Activated CD8-positive, alpha-beta T cell treated with anti-CD3 and anti-CD28 coated beads, Interleukin-2, amount 10 ng/mL, durations not matched to agents 7 days and 5 days (primary cell): ENCODE measurements at places on chromosomes 5 and 9.
A peak's percentile ranks its signal among the peaks of the same experiment; 100 is the strongest.

GRCh38 chr9:133658442-133659431 is 22.6 kb downstream of the DBH start:
- H3K4me1 ChIP-seq = peaks cover 13% of the 10 kb centered on the region
- H3K36me3 ChIP-seq = no peaks in the 10 kb centered on the region
- no peak overlapping the region for H3K27ac ChIP-seq
- no peak for DNase-seq

GRCh38 chr5:157540707-157541446 is 34.7 kb downstream of the ADAM19 start:
- peaks cover 59% of the 10 kb centered on the region for H3K36me3 ChIP-seq
- peak overlapping the region; percentile 53 for H3K4me3 ChIP-seq
- H3K27ac ChIP-seq = peak overlapping the region; percentile 82

DNA sequence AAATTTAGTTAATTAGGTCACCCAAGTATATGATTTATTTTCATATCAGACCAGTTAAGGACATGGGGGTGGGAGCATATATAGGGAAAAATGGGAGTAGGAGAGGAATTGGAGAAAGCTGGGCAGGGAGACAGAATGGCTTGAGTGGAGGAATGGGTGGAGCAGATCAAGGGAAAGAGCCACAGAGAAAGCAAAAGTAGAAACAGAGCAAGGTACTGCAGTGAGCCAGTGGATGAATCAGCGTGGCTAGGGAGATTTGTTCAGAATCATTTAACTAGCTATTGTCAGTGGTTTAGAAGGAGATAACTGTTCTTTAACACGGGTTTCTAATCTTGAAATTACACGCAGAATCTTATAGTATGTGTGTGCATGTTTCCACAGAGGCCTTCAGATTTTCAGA is 37.4 kb downstream of the SNX24 start:
- H3K4me1 ChIP-seq = no peaks in the 10 kb centered on the region
- H3K4me3 ChIP-seq = no peak overlapping the region
- no peaks in the 10 kb centered on the region for H3K36me3 ChIP-seq
- no peak for DNase-seq

DNA sequence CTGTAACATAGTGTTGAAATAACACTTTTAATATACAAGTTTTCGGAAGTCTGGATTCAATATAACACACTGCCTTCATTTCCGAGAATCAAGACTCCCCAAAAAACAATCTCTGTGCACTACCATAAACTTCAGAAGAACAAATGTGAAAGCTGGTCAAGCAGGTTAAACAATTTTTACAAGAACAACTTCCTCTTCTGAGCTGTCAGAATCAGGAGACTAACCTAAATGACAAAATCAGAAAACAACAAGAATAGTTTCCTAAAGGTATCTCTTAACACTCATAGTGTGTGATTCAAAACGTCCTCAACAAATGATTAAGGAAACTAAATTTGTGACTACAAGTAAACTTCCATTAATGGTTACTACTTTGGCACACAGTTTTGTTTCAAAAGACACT is 11.6 kb downstream of the C9orf72 start:
- H3K4me1 ChIP-seq = peaks cover 23% of the 10 kb centered on the region
- H3K27ac ChIP-seq = no peak overlapping the region
- H3K27me3 ChIP-seq = no peaks in the 10 kb centered on the region
- H3K4me3 ChIP-seq = no peak overlapping the region
- peaks cover 16% of the 10 kb centered on the region for H3K36me3 ChIP-seq

DNA sequence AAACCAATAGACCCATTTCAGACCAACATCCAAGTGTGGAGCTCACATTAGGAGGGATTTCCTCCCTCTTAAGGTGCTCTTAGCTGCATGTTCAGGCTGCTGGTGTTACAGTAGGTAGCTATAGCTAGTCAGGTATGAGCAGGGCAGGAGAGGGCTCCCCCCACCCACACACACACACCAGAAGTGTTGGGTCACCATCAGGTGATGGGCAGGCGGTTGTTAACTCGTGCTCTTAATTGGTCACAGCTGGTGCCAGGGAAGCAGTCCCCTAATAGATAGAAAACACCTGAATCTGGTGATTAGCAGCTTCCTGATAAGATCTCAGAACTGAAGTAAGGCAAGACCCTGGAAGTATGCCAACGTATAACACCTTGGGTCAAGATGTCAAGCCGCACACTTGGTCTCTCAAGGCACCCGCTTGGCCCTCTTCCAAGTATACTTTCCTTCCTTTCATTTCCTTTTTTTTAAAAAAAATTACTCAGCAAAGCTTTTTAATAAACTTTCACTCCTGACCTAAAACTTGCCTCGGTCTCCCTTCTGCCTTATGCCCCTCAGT is 532.4 kb downstream of the DNAH5 start:
- H3K27me3 ChIP-seq = no peaks in the 10 kb centered on the region
- H3K4me3 ChIP-seq = no peak overlapping the region
- no peak for DNase-seq
- no peak overlapping the region for H3K27ac ChIP-seq
- H3K4me1 ChIP-seq = no peaks in the 10 kb centered on the region
- H3K36me3 ChIP-seq = no peaks in the 10 kb centered on the region

GRCh38 chr9:90966480-90967144 is 165.0 kb downstream of the SYK start:
- H3K36me3 ChIP-seq = no peaks in the 10 kb centered on the region
- DNase-seq = no peak
- H3K4me3 ChIP-seq = no peak overlapping the region
- H3K27ac ChIP-seq = no peak overlapping the region
- H3K4me1 ChIP-seq = peaks cover 10% of the 10 kb centered on the region

- H3K36me3 ChIP-seq = no peaks in the 10 kb centered on the region
- H3K4me1 ChIP-seq = no peaks in the 10 kb centered on the region
- no peak overlapping the region for H3K4me3 ChIP-seq
- DNase-seq = no peak
- H3K27me3 ChIP-seq = no peaks in the 10 kb centered on the region
These were observed 224.8 kb upstream of the WWC1 start for GRCh38 chr5:168066536-168067208.

DNA sequence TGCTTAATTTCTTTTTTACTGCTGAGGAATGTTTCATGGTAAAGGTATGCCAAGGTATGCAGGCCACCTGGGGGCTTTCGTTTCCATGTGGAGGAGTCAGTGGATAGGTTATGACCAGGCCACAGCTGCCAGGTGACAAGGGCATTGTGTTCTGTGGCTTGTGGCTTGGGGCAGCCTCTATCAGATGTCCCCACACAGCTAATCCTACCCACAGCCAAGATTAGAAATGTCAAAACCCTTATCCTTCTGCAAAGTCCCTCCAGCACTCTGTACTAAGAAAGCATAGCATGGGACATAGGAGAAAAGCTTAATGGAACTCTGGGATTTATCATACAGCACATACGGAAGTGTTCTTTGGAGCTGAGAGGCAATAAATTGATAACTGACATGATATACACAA is 171.2 kb upstream of the S1PR3 start:
- H3K4me1 ChIP-seq = no peaks in the 10 kb centered on the region
- H3K27me3 ChIP-seq = peaks cover 14% of the 10 kb centered on the region
- no peak overlapping the region for H3K27ac ChIP-seq
- no peak overlapping the region for H3K4me3 ChIP-seq
- no peaks in the 10 kb centered on the region for H3K36me3 ChIP-seq

- H3K36me3 ChIP-seq = no peaks in the 10 kb centered on the region
- peaks cover 16% of the 10 kb centered on the region for H3K4me1 ChIP-seq
- peak overlapping the region; percentile 71 for H3K4me3 ChIP-seq
- DNase-seq = no peak
These were observed 107.4 kb upstream of the LARP1 start for GRCh38 chr5:154647761-154648145.

DNA sequence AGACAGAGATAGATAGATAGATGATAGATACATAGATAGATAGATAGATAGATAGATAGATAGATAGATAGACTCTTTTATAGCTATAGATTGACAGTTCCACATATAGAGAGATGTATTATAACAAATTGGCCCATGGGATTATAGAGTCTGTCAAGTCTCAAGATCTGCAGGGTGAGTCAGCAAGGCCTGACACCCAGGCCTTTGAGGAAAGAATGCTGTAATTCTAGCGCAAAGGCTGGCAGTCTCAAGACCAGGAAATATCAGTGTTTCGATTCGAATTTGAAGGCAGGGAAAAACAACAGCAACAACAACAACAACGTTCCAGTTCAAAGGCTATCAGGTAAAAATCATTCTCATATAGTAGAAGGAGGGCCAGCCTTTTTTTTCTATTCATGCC is 339.2 kb upstream of the CDH9 start:
- no peak overlapping the region for H3K4me3 ChIP-seq
- no peaks in the 10 kb centered on the region for H3K4me1 ChIP-seq
- no peaks in the 10 kb centered on the region for H3K27me3 ChIP-seq

DNA sequence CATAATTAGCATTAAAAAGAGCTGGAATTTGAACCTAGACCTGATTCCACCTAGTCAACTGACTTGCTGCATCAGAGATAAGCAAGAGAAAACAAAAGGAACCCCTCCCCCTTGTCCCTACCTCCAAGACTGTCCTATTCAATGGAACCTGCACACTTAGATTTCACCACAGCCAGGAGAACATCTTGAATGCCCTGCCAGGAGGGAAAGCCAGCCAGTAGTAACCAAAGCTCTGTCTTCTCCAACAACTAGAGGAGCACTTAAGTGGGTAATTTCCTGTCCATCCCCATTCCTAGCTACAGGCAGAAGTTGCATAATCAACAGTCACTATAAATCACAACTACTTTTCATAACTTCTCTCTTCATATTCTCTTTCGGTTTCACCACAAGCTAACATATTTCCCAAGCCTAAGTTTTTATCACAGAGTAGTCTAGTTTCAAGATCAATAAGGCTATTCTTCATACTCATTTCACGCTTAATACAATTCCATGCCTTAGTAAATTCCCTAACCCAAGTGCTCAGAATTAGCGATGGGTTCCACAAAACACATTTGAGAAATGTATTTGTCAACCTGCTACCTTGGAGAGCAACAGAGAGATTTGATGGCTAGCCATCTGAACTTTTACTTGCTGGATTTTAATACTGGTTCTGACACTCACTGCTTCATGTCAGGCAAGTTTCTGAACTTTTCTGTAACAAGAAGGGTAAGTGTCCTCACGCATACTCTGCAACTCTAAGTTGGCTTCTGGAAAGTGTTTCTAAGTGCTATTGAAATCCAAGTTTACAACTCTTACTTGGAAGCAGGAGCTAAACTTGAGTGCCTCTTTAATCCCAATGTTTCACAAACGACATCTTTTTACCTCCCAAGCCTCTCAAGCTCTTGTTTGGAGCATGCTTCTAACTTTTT is 2.0 kb downstream of the DENND1A start:
- no peak for DNase-seq
- H3K27me3 ChIP-seq = peaks cover 8% of the 10 kb centered on the region
- peak overlapping the region; percentile 80 for H3K4me3 ChIP-seq
- H3K4me1 ChIP-seq = peaks cover 41% of the 10 kb centered on the region
- peaks cover 2% of the 10 kb centered on the region for H3K36me3 ChIP-seq

- H3K36me3 ChIP-seq = peaks cover 1% of the 10 kb centered on the region
- DNase-seq = no peak
- peaks cover 2% of the 10 kb centered on the region for H3K27me3 ChIP-seq
- no peak overlapping the region for H3K4me3 ChIP-seq
- peaks cover 12% of the 10 kb centered on the region for H3K4me1 ChIP-seq
These were observed 71.6 kb downstream of the GCNT1 start for GRCh38 chr9:76530458-76531110.

DNA sequence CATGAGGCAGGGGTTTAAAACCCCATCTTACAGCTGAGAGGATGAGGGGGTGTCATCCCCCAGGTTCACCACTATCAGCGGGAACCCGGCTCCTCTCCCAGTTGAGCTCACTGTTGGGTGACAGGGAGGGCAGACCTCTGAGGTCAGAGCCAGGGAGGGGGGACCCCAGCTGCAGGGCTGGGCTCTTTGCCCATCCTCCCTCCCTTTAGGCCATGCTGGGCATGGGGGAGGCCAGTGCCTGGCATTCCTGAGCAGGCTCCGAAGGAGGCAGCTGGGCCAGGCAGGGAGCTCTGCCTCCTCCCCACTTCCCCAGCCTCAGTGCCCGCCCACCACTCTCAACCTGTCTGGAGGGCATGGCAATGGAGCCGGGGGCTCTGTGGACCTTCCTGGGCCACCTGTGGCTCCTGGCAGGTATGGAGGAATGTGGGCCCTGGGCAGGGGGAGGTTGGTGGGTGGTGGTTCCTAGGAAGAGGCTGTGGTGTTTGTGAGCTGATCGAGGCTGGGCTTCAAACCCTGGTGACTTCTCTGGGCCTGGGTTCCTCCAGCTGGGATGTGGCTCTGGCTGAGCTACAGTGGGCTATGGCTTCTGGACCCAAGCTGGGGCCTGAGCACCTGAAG is 12.6 kb downstream of the CRB2 start:
- no peaks in the 10 kb centered on the region for H3K36me3 ChIP-seq
- H3K27ac ChIP-seq = no peak overlapping the region
- H3K4me1 ChIP-seq = peaks cover 5% of the 10 kb centered on the region
- no peak overlapping the region for H3K4me3 ChIP-seq

GRCh38 chr5:149902177-149902576 is 42.4 kb downstream of the PDE6A start:
- H3K4me3 ChIP-seq = no peak overlapping the region
- peaks cover 36% of the 10 kb centered on the region for H3K27me3 ChIP-seq
- no peaks in the 10 kb centered on the region for H3K36me3 ChIP-seq
- DNase-seq = no peak
- H3K27ac ChIP-seq = no peak overlapping the region
- H3K4me1 ChIP-seq = peaks cover 15% of the 10 kb centered on the region

DNA sequence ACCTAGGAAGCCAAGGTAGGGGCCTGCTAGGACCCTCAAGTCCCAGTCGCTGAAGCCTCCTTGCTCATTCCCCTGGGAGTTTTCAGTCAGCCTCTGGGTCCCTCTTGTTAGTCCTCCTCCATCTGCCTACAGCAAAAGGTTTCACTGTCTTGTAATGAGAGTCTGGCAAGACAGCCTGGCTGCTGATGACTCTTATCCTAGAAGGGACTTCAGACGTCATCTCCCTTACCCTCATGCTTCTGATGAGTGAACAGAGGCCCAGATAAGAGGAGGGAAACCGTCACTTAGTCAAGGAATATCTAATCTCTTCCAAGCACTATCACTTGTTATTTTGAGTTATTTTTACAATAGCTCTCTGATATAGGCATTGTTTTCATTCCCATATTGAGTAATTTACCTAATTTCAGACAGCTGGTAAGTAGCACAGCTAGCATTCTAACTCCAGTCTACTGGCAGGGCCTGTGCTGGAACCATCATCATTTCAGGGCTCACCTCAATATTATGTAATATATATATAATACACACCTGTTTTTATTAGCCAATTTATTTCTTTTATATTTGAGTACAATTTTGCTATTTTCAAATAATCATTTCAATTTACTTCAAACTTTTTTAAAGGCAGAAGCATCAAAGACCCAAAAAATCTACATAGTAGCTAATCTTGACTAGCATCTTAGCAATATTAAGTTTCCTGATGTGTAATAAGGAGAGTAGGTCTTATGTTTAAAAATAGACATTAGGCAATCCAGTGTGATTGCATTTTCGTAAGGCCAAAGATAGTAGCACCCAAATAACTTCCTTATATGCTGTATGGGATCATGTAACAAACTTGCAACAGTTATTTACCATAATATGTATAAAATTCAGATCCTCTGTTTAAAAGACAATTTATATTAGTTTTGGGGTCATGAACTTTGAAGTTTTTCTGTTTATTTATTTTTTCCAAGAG is 7.9 kb downstream of the CMYA5 start:
- no peak overlapping the region for H3K27ac ChIP-seq
- no peaks in the 10 kb centered on the region for H3K36me3 ChIP-seq
- no peak overlapping the region for H3K4me3 ChIP-seq
